Heart left ventricle (tissue), 16 donors: ENCODE measurements at places on chromosomes 7 and 10. TPM values are rescaled to one million over a fixed set of nuclear protein-coding genes. Genes with fewer than 3 reads are reported as not detected.

DNA sequence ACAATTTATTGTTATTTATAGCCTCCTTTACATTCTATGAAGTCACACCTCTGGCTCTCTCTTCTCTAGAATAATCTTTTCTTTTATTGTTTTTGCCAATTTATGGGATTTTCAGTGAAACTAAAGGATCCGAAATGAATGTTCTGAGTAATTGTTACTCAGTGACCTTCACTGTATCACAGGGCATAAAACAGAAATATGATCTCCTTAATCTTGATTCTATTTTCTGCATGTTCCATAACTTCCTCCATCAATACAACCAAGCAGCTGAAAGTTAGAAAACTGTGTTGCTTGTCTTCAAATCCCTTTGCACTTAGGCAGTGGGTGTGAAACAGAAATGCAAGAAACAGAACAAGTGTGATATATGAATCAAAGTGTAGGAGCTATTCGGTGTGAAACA lies 57.4 kb upstream of the FERD3L start:
- DNase-seq = no peak

DNA sequence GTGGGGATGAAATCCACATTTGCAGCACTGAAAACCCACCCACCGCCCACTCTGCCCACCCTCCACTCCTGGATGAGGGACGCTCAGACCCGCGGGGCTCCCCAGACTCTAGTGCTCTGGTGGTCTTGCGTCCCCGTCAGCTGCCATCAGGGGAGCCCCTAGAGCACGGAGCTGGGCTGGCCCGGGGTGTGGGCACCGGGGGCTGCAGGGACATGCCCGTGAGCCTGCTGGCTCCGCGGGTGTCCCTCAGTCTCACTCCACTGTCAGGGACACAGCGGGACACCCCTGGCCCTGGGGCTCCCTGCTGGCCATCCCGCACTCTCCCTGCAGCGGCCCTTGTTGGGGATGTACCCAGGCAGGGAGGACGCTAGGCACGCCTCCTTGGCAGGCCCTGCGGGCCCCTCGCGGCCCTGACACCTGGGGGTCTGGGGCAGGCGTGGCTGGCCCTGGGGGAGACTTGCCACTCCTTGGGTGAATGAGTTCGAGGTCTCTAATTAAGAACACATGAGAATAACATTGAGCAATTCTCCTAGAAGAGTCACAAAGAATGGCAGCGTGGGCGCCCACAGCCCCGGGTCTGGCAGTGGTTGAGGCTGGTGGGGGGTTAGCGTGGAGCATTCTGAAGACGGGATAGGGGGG lies 64.2 kb downstream of the CFAP46 start:
- DNase-seq = peak; percentile 15

GRCh38 chr10:14904316-14904732 lies 25.7 kb downstream of the SUV39H2 start:
- DNase-seq = no peak

- no peak for DNase-seq
These were observed 315.3 kb downstream of the TYW1 start for GRCh38 chr7:67311901-67312300.

DNA sequence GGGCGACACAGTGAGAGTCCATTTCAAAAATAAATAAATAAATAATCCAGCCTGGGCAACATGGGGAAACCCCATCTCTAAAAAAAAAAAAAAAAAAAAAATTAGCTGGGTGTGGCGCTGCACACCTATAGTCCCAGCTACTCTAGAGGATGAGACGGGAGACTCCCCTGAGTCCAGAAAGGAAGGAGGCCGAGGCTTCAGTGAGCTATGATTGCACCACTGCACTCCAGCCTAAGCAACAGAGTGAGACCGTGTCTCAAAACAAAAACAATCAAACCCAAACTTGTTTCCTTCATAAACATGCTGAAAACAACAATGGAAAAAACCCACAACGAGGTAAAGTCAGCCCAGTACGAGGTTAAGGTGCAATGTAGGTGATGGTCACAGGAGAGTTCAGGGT lies 1.2 kb downstream of the COX19 start:
- DNase-seq = no peak

- DNase-seq = no peak
These were observed 59.0 kb downstream of the KCNH2 start for GRCh38 chr7:150919160-150919559.

DNA sequence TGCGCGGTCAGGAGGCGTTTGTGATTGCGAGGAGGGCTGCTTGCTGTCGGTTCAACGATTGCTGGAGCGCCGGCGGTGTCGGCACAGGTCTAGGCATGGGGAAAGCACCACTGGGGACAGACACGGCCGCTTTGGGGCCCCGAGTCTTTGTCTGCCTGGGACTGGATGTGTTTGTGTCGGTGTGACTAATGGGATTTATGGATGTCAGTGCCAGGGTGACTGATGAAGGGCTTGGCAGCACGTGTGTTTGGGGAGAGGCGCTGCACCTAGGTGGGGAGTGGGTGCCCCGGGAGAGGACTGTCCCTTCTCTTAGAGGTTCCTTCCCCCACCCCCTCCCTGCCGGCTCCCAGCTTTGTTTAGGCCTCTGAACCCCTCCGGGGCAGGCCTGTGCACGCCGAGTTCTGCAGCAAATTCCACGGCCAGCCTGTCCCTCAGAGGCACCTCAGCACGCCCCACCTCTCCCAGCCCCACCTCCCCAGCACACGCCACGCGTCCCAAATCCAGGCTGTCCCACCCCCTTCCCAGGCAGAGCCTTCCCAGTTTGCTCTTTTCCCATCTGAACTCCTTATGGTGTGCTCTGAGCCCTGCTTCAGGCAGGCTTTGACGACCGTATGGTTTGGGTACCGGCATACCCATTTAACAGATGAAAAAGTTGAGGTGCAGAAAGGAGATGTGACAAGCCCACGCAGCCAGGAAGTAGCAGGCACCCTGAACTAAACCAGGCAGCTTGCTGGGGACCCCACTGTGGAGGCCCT lies 6.4 kb upstream of the TNRC18 start:
- peak; percentile 53 for DNase-seq

GRCh38 chr7:15457990-15458955 lies 103.5 kb downstream of the AGMO start:
- no peak for DNase-seq

DNA sequence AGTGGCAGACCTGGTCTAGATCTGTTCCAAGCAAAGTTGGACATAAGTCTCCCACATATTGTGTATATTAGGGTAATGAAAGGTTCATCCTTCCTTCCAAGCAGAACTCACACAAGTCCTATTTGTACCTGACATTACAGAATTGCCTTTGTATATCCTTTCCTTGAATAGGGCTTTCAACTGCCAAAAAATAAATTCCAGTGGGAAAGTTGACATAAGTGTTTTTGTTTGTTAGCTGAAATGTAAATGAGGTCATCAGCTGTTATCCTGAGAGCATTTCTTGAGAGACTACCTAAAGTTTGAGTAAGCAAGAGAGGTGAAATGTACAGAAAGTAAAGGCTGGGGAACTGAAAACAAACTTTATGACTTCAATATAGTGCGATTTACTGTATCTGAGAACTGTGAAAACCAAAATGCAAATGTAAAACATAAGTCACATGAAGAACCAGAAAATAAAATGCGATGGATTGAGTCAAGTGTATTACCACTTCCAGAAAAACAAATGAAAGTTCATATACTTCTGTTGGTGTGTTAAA lies 527.3 kb upstream of the SEMA3D start:
- no peak for DNase-seq

GRCh38 chr10:34139559-34139958 lies 675.5 kb downstream of the PARD3 start:
- DNase-seq = no peak

GRCh38 chr10:20274571-20274970 lies 458.3 kb downstream of the PLXDC2 start:
- no peak for DNase-seq

- DNase-seq = no peak
These were observed 139.1 kb downstream of the MARCHF5 start for GRCh38 chr10:92430103-92430502.

DNA sequence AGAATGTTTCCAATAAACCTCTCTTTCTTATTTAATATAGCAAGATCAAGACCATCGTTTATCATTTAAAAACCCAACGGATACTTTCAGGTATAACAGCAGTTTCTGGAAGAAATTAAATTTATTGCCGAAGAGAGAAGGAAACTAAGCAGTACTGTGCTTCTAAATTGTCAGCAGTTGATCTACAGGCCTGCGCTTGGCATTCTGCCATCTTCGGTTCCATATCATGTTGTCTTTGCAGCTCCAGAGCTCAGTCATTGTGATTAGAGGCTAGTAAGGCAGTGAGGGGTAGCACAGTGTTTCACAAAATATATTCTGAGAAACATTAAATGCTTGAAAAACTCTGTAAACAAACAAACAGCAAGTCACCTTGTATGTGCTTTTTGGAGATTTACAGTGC lies 301.3 kb downstream of the REEP3 start:
- no peak for DNase-seq

- no peak for DNase-seq
These were observed 20.0 kb downstream of the XPNPEP1 start for GRCh38 chr10:109902992-109903947.

GRCh38 chr7:40979296-40979695 lies 723.6 kb downstream of the INHBA start:
- no peak for DNase-seq

GRCh38 chr10:99125879-99126278 lies 109.8 kb downstream of the HPSE2 start:
- DNase-seq = no peak

DNA sequence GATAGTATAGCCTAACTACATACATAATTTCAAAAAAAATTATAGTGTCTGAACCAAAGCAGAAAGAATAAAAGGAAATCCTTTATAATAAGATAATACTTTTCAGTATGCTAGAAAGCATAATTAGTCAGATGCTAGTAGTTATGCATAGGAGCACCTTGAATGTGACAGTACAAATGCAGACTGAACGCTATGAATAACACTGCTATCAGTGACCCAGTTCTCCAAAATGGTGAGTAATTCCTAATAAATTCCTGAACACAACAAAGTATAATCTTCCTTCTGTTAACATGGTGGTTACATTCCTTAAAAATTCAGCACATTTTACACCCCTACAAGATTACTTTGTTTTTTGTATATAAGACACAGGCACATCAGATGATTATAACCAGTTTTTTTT lies 1.2 kb upstream of the CHPF2 start:
- no peak for DNase-seq

- DNase-seq = no peak
These were observed 2.1 kb downstream of the ADK start for GRCh38 chr10:74153123-74153522.

GRCh38 chr10:7046615-7047014 lies 364.2 kb downstream of the SFMBT2 start:
- no peak for DNase-seq

DNA sequence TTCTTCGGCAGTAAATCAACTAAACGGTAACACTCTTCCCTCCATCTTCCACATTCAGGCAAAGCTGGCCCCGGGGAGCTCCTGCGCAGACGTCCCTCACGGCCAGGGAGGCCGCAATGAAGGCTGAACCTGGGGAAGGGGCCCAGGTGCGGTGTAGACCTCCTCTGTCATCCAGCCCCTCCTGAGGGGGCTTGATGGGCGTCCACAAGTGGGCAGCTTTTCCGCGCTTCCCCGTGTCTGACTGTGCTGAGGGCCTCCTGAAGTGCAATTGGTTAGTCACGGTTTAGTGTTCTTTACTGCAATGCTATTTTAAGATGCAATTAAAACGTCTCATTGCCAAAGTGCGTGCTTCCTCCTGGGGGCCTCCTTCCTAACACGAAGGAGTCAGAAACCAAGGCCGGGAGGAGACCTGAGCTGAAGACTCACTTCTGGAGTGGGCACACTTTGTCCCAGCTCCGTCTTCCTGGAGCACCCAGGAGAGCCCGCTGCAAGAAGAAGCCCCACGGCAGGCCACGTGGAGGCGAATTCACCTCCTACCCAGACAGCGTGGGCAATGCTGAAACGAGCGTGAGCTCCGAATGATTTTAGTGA lies 173.3 kb downstream of the ELFN1 start:
- peak; percentile 13 for DNase-seq

DNA sequence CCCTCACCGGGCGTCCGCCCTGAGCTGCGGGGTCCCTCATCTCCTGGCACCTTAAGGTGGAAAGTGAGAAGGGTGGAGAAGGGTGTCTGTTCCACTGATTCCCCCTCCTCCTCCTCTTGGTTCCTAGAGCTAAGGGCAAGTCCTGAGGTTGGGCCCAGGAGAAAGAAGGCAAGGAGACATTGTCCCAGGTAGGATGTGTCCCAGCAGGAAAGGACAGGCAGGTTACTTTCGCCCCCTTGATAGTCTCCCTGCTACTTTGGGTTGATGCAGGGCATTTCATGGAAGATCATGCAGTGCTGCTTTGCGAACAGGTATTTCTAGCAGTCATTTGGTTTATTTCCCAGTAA lies 582 bp downstream of the STEAP2 start:
- no peak for DNase-seq

DNA sequence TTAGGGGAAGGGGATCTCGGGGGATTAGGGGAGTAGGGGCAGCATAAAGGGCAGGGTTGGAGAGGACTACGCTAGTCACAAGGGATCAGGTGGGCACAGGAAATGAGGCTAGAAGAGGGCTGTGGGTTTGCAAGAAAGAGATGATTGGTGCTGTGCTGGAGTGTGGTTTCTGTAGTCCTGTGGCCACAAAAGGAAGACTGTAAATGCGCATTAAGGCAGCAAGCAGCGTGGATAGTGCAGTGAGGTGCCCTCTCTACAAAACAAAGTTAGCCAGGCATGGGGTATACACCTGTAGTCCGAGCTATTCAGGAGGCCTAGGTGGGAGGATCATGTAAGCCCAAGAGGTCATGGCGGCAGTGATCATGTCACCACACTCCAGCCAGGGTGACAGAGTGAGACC lies 212.1 kb downstream of the MLLT10 start:
- no peak for DNase-seq

DNA sequence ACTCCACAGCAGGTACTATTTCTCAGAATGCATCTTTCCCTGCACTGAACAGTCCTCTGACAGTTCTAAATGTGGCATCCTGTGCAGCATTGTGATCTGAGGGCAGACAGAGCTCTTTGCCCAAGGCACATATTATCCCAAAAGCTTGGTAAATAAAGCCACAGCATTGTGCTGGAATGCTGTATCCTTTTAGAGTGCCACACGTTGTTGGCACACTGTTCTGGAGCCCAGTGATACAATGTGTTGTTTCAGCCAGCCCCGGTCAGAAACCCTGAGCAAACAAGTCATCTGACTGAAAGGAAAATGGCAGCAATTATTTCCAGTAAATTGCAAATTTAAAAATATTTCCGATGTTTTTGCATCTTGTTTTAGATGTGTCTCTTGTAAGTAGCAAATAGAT lies 45.4 kb downstream of the NAMPT start:
- DNase-seq = peak; percentile 36

- peak; percentile 63 for DNase-seq
These were observed 243.1 kb upstream of the AOAH start for GRCh38 chr7:36967387-36967786.

The ITGA8 gene
- total RNA-seq = 0.65 TPM

The CCDC3 gene
- 15.4 TPM for total RNA-seq

The MEST gene
- 6.0 TPM for total RNA-seq

The MYPN gene
- 105 TPM for total RNA-seq

The NODAL gene
- total RNA-seq = not detected

The ZNF239 gene
- total RNA-seq = 2.4 TPM

The ASAH2 gene
- 2.8 TPM for total RNA-seq

The DENND2A gene
- total RNA-seq = 11.0 TPM

The LIPM gene
- total RNA-seq = not detected

The NUTM2B gene
- total RNA-seq = 1.4 TPM

The SLC35B4 gene
- 5.4 TPM for total RNA-seq

The GIMAP1 gene
- 7.3 TPM for total RNA-seq

The C10orf67 gene
- total RNA-seq = 0.12 TPM
